ENCODE measurements at places on chromosomes 6 and 20.

GRCh38 chr20:1102016-1102415, 16.4 kb upstream of the PSMF1 start:
- no peak for DNase-seq

DNA sequence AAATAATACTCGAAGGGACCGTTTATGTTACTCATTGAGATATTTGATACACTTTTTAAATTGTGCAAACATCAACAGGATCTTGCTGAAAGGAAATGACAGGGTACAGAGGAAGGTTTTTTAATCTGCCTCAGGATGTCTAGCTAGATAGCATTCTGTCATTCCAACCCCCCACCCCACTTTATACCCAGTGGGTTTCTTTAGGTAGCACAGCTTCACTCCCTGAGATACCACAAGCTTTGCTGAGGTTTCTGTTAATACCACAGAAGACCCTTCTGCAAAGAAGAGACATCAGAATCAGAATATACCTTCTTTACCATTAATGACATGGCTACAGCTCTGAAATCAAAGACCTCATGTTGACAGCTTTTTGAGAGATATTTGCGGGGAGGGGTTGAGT, 1.3 kb downstream of the PHACTR2 start:
- no peak for DNase-seq

GRCh38 chr20:40291493-40292135, 397.4 kb downstream of the MAFB start:
- DNase-seq = no peak

DNA sequence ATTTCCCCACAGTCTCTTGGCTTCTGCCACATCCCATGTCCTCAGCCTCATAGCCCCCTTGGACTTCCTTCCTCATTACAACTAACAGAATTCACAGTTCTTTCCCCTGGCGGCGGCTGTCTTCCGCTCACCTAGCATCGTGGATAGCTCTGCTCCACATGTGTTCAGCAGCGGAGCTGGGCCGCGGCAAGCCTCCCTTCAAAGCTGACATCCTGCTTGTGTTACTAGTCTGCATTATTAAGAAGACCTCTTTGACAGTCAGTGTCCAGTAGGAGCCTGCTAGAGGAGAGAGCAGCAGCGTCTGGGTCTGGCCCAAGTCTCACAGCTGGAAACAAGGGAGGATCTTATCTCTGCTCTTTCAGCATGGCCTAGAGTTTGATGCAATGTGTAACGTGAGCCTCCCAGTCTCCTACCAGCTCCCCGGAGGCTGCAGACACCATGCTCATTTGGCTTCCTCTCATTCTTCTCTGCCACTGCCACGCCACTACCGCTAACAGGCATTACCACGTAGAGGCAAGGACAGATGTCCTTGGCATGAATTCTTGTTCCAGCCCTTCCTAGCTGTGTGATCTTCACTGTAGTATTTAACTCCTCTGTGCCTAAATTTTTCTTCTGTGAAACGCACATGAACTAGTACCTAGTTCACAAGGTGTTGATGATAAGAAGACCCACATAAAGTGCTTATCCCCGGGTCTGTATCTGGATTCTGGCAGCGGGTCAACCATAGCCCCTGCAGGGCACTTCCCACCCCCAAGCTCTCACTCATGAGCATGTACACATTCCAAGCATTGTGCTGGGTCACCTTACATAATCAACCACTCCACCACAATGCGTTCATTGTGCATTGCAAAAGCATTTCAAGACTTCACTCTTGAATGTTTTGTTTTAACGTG, 107.1 kb upstream of the BACH2 start:
- DNase-seq = no peak

DNA sequence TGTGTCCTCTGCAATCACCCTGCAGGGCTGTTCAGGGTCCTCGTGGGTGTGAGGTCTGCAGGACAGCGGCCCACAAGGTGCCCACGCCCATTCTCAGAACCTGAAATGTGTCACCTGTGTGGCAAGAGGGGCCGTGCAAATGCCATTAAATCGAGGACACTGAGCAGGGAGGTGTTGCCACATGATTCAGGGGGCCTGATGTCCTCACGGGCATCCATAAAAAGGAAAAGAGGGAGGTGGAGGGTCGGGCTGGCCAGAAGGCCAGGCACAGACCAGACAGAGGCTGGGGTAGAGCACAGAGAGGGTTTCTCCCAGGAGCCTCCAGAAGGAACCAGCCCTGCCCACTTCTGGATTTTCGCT, 239.6 kb downstream of the ERMARD start:
- no peak for DNase-seq

DNA sequence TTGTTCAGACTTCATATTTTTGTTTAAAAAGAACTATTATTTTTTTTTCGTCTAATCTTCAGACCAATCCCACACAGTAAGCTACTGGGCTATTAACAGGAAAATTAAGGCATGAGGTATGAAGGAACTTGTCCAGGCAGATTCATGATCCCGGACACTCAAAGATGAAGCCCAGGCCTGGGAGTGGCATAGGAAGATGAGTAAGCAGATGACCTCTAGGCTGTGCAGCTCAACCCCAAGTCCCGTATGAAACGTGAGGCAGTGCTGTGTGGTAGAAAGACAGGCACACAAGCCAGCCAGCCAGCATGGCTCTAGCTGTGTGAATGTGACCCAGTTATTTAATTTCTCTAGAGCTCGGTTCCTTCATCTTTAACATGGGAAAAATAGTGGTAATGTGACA, 231.9 kb downstream of the CLIC5 start:
- no peak for DNase-seq

DNA sequence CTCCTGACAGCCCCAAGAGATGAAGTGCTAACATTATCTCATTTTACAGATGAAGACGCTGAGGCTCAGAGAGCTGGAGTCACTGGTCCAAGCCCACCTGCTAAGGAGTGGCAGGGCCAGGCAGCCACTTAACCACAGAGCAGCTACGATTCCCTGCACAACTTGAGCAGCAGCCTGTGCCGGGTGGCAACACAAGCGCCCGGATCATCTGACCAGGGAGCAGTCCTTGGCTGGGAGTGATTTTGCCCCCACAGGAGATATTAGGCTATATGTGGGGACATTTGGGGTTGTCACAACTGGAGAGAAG, 93.2 kb upstream of the PTPN1 start:
- no peak for DNase-seq

GRCh38 chr20:45058168-45058850, 42.6 kb downstream of the KCNS1 start:
- no peak for DNase-seq

GRCh38 chr6:12208190-12208589, 82.0 kb upstream of the EDN1 start:
- peak; percentile 42 for DNase-seq

GRCh38 chr6:36383606-36384005, 3.9 kb downstream of the ETV7 start:
- peak; percentile 61 for DNase-seq

GRCh38 chr6:163038317-163038716, 310.5 kb downstream of the PACRG start:
- no peak for DNase-seq

DNA sequence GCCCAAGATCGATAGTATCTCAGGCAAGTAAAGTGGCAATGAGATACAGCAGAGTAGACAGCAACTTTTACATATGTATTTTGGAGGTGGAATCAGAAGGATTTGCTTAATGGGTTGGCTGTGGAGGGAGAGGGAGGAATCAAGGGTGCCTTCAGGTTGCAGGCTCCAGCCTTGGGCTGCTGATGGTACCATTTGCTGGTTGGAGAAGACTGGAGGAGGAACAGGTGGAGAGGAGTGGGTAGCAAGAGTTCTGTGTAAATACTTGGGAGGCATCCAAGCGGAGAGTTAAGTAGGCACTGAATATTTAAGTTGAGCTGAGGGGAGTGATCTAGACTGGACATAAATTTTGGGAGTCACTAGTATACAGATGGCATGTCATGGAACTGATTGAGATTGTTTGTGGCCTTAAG, 5.2 kb downstream of the BICRAL start:
- no peak for DNase-seq

Data from activated CD4-positive, alpha-beta memory T cell treated with anti-CD3 and anti-CD28 coated beads for 36 hours (primary cell).